ENCODE measurements at places on chromosomes 3 and 15.

DNA sequence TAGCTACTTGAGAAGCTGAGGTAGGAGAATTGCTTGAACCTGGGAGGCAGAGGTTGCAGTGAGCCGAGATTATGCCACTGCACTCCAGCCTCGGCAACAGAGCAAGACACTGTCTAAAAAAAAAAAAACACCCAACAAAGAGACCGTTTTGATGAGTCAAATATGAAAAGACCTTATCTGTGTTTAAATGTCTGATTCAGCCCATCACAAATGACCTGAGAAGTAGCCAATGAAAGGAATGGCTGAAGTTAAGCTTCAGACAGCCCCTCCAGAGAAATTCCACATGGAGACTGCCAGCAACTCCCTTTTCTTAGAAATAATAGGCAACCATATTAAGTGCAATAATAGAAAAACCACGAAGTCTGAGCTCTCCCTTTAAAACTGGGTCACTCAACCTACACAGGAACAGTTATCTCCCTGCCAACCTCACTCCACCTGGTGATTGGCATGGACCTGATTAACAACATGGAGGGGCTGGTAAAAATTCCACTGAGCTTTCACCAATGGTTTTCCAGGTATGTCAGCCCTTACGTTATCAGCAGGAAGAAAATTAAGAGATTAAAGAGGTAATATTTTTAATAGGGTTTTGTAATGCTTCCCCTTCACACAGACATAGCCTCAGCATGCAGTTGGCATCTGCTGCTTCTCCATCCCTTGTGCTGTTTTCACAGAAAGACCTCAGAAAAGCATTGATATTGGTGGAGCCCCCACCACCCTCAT lies 238.1 kb upstream of the STT3B start:
- no peak for DNase-seq

DNA sequence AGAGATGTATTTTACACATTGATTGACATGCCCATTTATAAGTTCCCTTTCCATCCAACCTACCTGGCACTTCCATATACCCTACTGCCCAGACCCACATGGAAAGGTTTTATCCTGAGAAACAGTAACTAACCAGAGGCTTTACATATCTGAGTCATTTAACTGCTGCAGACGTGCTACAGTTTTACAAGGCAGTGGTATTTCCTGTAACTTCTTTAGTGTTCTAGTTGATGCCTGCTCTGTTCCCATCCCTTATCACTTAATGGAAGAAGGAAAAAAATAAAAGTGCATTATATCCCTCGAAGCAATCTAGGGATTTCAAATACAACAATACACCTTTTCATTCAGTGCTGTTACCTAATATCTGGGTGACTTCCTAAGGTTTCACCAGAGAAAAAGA lies 107.1 kb downstream of the TMCO5A start:
- DNase-seq, result no peak

DNA sequence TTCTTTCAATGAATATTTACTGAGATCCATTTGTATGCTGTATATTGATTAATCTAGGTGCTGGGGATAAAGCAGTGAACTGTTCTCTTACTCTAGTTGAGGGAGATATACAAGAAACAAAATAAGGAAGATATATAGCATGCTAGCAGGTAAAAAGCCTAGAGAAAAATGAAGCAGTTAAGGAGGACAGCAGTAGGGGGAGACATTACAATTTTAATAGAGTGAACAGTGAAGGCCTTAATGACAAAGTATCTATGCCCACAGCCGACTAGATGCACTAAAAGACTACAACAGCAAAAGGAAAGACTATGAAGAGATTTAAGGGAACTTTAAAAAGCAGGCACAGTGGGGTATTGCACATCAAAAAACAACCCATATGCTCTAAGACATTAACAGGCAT lies 81.4 kb downstream of the XRN1 start:
- DNase-seq, result no peak

DNA sequence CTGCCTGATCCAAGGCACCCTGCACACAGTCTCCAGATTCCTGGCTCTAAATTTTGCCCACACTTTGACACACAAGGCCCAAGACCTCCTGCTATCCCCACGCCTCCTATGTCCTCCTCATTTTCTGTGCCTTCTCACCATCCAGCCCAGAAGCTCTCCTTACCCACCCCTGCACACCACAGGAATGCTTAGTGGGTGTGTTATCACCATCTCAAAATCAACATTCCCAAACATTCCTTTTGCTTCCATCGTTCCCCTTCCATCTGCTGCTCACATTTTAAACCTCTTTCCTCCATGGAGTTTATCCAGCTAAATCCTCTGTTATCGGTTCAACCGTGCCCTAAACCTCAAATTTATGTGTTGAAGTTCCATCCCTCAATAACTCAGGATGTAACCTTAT lies 43.9 kb downstream of the DGKG start:
- DNase-seq, result no peak

GRCh38 chr3:170701696-170702678 lies 116.1 kb upstream of the SLC7A14 start:
- DNase-seq, result no peak

- no peak for DNase-seq
Observed at GRCh38 chr3:158950178-158950901, 148.5 kb downstream of the MFSD1 start.

- DNase-seq, result no peak
Observed at GRCh38 chr3:49916686-49917085, 12.9 kb downstream of the MON1A start.

DNA sequence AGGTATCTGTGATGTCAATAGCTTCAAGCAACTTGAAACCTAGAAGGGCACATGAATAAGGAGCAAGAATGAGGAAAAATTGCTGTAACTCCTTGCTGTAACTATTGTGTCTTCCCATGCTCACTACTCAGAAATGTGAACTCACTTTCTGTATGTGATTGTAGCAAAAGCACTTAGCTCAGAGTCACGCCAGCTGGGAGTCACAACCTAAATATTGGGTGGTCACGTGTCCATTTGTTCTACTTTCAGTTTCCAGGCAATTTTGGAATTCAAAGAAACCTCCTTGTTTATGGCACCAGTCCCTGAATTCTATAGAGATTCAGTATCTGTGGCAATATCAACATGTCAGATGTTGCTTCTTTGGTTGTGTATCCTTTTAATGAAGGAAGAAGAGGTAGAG lies 241.6 kb upstream of the AZI2 start:
- no peak for DNase-seq

Data from CD14-positive monocyte (primary cell).